Stimulated activated CD4-positive, alpha-beta T cell treated with anti-CD3 and anti-CD28 coated beads, Interleukin-2, amount 100 ng/mL, for 4 hours (primary cell): ENCODE measurements at places on chromosomes 7 and 10.

GRCh38 chr7:67764289-67764688 is 767.7 kb downstream of the TYW1 start:
- no peak for DNase-seq

GRCh38 chr7:127995881-127996215 is 35.4 kb downstream of the LRRC4 start:
- DNase-seq = no peak

DNA sequence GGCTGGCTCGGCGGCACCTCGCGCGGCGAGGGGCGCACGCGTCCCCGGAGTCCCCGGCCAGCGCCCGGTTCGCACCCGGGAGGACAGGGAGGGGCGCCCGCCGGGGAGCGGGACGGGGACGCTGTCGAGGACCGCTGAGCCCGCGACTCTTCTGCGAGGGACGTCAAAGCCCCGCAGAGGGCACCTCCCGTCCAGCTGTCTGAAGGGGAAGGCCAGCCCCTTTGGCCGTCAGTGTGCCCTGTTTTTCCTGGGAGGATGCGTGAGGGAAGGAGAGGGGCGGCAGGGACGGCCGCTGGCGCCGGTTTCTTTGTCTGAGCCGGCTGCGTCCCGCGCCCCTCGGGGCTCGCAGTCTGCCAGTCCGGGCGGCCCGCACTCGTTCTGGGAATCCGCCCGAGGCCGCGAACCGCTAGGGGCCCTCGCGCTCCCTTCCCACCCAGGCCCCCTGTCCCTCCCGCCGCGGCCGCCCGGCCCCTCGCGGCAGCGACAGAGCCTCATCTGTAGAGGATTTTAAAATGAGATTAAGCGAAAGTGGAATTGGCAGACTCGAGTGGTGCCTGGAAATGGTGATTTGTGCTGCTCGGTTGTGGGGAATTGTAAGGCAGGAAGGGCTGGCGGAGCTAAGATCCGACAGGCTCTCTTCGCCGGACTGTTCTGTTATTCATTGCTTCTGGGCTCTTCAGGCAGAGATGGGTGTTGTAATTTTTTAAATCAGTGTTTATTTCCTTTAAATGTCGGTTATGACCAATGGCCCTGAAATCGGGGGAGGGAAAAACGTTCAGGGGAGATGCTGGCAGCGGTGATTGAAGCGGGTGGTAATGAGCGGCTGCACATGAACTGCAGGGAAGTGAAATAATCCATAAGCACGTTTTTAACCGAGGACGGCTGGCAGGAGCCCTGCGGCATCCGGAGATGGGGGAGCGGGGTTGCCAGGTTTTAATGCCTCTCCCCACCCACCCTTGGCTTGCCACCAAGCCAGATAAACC is 618 bp upstream of the RELN start:
- DNase-seq = no peak

DNA sequence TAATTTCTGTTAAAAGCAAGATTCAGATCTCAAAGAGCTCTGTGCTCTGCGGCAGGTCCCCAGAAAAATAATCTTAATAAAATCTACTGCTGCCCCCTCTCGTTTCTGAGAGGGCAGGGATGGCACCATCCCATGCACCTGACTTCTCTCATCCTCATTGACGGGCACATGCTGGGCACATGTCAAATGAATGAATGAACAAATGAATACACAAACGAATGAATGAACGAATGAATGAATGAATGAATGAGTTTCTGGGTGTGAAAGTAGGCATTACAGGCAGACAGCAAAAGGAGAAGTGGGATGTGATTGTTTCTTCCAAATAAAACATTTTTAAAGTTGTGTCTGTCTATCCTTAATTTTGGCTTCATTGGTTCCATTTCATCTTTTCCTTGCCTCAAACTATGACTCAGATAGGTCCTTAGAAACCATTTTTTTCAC is 398.1 kb upstream of the PRKCQ start:
- no peak for DNase-seq

GRCh38 chr7:104900525-104901239 is 113.3 kb upstream of the KMT2E start:
- no peak for DNase-seq

DNA sequence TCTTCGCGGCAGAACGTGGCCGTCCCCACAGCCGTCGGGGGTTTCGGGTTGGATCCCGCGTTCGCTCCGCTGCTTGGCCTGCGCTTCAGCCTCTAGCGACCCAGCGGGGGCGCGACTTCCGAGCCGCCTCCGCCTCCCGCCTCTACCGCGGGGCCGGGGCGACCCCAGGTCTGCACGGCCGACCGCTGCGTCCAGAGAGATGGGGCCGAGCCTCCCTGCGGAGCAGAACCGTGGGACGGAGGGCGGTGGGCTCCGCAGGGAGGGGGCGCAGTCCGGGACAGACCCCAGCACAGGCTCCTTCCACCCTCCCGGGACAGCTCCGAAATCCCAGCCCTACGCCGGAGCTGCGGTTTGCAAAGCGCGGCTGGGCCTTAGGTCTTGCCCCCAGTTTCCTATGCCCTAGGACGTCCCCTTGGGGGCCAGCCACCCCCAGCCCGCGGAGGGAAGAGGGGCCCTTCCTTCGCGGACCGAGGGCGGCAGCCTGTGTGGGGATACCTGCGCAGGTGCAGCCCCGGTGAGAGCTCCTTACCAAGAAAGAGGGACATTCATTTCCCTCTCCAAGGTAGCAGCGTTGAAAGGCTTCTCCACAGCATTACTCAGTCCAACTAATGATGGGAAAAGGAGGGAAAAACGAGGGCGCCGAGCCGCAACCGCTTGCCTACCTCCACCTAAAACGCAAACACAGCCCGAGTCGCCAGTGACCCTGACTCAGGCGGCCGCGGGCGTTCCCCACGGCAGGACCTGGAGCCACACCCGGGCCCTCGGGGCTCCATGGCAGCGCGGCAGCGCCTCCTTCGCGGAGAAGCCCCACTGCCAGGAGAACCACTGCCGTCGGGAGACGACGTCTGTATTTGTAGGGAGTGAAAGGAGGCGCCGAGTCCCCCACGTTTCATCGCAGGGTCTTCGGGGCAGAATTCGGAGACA is 115.7 kb downstream of the BMS1 start:
- DNase-seq = no peak

GRCh38 chr7:10706875-10707493 is 266.7 kb upstream of the PHF14 start:
- DNase-seq = no peak

- DNase-seq = peak; percentile 34
Measured at GRCh38 chr7:90119178-90119971, 34.9 kb upstream of the STEAP1 start.

- DNase-seq = no peak
Measured at GRCh38 chr10:126196281-126196680, 192.0 kb downstream of the ADAM12 start.

DNA sequence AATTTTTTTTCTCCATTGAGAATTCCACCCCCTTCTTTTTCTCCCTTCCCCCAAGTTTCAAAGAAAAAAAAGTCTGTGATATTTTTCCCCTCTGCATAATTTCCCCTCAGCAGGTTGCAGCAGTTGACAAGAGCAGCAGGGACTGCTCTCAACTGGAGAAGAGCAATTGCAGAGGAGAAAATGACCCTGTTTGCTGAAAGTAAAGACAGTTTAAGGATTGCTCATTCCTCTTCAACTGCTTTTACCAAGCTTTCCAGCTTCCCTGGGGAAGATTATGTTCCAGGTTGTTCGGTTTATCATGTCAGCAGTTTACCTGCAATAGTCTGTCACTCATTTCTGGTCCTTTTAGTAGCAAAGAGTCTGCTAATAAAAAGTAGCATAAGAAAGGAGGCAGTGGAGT is 16.2 kb downstream of the AGK start:
- DNase-seq = no peak
